IPS DF 19.7 (cell line): ENCODE measurements at places on chromosomes 11 and 22.

GRCh38 chr22:38221908-38222796 lies 20.4 kb downstream of the MAFF start:
- no peak for DNase-seq

GRCh38 chr22:36564422-36565158 lies 35.6 kb upstream of the EIF3D start:
- DNase-seq = no peak

DNA sequence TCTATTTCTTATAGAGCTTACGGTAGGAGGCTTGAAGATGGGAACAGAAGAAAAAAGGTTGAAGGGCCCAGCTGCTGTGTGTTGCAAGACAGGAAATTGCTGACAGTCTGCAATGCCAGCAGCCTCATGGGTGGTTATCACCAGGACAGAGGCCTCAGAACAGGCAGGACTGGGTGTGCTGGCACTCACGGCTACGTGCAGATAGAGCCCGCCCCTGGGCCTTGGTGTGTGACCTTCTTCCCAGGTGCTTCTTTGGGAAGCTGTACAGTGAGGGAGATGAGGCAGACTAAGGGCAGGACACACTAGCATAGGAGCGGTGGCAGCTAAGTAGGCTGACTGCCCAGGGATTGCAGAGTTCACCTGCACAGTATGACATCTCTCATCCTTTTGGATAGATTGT lies 12.6 kb downstream of the PRAME start:
- no peak for DNase-seq

DNA sequence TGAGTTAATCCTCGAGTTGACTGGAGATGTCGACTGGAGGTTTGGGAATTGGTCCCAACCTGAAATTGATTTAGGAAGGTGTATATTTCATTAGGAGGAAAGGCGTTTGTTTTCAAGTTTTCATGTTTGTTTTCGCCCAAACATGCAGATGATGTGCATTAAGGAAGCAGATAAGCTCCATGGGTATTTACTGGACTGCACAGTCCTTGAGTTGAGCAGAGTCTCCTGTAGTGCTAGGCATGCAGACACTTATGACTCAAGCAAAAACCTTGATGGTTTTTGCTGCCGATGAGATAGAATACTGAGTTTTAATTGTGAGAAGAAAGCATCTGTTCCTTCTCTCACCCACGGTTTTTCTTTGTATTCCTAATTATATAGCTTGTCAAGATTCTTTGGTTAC lies 27.9 kb downstream of the CABIN1 start:
- DNase-seq = no peak

GRCh38 chr11:11422411-11423128 lies 69.5 kb upstream of the CSNK2A3 start:
- no peak for DNase-seq

DNA sequence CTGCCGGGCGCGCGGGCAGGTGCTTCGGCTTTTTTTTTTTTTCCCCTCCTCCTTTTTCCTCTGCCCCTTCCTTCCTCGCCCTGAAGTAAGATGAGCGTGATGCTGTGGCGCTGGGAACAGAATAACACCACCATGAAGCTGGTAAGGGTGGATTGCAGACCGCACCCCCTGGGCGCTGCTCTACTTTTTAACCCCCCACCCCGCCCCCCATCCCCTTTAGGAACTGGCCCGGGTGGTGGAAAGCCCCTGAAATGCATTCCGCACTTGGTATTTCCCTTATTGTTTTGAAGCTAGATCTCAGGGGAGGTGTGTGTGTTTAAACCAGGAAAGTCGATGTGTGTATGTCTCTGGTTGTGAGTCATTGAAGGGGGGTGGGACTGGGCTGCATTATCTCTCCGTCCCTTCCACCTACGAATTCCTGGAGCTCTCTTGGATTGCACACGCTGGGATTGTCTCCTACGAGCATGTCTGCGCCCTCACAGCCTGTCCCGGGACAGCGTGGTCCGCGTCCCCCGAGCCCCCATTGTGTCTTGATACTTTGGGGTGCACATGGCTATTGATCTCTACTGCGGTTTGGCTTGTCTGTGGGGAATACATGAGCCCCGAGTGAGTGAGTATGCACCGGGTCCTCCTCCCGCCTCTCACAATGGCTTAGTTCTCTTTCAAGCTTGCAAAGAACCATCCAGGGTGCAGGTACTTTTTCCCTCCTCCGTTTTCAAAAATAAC lies 64.9 kb downstream of the NAV2 start:
- DNase-seq = no peak
